H1 (cell line): ENCODE measurements at places on chromosomes 5 and 9. TPM values are rescaled to one million over a fixed set of nuclear protein-coding genes. Genes with fewer than 3 reads are reported as not detected.

Gene PHF24
- total RNA-seq = 0.35 and 1.0 TPM in 2 replicates

Gene GARIN3
- total RNA-seq = not detected in 2 replicates

Gene ZFYVE16
- 24.2 and 26.7 TPM in 2 replicates for total RNA-seq

Gene RASEF
- 4.3 and 4.6 TPM in 2 replicates for total RNA-seq

Gene LPAR1
- 3.4 and 3.8 TPM in 2 replicates for total RNA-seq

Gene UGCG
- total RNA-seq = 31.4 and 34.0 TPM in 2 replicates

Gene ABL1
- total RNA-seq = 104 and 110 TPM in 2 replicates

Gene NIPAL4
- 0.20 and 0.25 TPM in 2 replicates for total RNA-seq

Gene ADAMTS2
- 5.2 and 7.3 TPM in 2 replicates for total RNA-seq

Gene NR5A1
- 0.42 and 0.58 TPM in 2 replicates for total RNA-seq

Gene MARVELD2
- total RNA-seq = 31.0 and 31.4 TPM in 2 replicates

Gene HSD17B3
- not detected in 2 replicates for total RNA-seq

Gene CTXN3
- total RNA-seq = not detected in 2 replicates
